ENCODE measurements at places on chromosomes 5 and 9.

DNA sequence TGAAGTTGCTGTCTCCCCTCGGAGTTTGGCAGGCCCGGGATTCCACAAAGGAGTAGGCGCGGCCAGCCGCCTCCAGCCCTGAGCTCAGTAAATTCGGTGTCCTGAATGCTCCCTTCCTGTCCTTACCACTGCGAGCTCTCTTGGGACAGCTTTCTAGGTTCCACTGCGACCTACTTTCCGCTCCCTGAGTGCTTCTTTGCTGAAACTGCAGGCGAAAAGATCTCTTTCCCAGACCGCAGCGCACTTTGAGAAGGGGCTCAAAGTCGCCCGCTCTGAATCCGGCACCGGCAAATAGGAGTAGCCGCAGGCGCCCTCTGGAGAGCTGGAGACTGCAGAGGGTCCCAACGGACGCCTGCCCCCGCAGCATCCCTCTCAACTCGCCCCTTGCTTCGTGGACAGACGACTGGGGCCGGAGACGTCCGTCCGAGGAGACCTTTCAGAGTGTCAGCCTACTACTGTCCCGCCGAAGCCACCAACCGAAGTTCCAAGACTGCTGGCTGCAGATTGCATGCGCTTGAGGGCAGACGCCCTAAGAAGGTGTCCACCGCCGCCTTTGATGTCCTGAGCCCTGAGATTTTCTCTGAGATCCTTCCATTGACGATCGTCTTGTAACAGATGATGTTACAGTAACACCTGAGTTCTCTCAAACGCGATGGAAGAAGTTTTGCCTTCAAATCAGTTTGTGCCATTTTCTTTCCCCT, 96.0 kb downstream of the ANXA2R start:
- DNase-seq, result no peak

- no peak for DNase-seq
Observed at GRCh38 chr5:152546493-152546892, 141.4 kb upstream of the NMUR2 start.

DNA sequence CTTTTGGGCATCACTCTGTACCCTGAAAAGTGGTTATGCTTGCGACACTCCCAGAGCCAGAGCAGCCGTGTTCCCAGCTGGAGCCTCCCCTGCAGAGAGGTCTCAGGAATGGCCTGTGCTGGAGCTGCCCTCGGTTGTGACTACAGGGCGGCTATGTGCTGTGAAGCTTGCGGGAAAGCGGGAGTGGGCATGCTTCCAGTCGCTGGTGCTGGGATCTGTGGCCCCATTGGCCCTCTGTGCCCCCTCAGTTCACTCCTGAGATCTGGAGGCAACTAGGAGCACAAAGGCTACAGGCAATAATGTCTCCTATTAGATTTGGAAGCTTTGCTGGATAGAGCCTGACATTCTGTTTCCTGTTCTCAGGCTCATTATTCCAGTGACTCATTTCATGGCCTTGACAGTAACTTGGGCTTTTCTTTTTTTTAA, 56.9 kb downstream of the GPR107 start:
- DNase-seq, result no peak

GRCh38 chr5:56565283-56565615, 250.1 kb upstream of the MAP3K1 start:
- DNase-seq, result no peak

GRCh38 chr9:111148052-111149017, 110.1 kb upstream of the LPAR1 start:
- no peak for DNase-seq

GRCh38 chr5:26295541-26295940, 742.8 kb downstream of the CDH9 start:
- no peak for DNase-seq

- no peak for DNase-seq
Observed at GRCh38 chr9:129693741-129694140, 28.3 kb downstream of the PRRX2 start.

DNA sequence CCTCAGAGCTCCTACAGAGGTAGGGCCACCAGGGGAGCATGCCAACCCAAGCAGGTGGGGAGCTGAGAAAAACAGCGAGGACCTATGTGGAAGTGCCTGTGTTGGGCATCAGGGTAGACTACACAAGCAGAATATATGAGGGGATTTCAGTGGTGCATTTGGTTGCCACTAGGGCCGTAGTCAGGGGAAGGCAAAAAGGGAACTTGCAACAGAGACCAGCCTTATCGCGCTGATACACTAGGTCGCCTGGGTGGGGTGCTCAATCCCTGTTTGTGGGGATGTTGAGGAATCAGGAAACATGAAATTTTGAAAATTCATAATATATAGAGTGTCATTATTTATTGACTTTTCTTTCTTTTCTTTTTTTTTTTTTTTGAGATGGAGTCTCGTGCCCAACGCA, 370.9 kb upstream of the PRR16 start:
- no peak for DNase-seq

DNA sequence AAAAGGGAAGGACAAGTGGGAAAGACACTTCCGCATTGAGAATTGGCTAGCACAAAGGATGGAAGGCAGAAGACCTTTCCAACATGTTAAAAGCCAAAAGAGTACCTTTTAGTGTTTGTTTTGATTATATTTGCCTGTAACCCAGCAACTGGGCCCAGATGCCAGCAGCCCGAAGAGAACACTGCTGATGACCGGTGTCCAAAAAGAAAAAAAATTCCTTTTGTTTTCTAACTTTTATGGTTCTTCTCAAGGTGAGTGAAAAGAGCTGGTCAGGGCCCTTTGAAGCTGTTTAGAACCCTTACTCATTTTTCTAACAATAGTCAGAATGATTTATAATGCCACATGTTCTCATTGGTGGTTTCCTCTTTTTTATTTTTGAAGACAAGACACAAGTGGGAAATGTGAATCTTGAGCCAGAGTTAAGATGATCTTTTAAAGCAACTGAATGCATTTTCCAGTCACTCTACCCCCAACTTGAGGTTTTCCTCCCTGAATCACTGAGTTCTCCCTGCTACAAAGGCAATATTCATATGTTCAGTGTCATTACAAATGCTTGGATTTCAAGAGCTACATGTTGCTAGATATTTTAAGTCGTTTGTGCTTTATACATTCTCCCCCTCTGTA, 32.3 kb upstream of the ZNF462 start:
- no peak for DNase-seq

- DNase-seq, result no peak
Observed at GRCh38 chr9:36748322-36748899, 175.7 kb downstream of the MELK start.

GRCh38 chr5:74540622-74541021, 99.9 kb downstream of the ENC1 start:
- DNase-seq, result no peak

All from T-helper 22 cell (primary cell).